GM12892 (cell line): ENCODE measurements at places on chromosomes 11 and 22.

DNA sequence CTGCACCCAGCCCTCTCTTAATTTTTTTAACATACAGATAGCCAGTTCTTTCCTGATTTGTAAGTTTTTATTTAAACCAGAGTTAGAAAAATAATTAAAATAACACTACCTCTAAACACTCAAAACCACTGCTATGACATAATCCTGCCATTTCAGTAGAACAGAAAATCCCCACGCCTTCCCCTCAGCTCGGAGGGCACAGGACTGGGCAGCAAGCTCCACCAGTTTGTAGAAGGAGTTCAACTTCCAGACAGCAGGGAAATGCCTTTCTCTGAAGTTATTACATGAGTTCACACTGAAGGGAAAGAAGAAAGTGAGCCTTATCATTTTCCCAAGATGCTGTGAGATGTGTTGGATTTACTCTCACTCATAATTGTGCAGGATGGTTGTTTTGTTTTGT is 114.4 kb downstream of the MRTFA start:
- DNase-seq: no peak

DNA sequence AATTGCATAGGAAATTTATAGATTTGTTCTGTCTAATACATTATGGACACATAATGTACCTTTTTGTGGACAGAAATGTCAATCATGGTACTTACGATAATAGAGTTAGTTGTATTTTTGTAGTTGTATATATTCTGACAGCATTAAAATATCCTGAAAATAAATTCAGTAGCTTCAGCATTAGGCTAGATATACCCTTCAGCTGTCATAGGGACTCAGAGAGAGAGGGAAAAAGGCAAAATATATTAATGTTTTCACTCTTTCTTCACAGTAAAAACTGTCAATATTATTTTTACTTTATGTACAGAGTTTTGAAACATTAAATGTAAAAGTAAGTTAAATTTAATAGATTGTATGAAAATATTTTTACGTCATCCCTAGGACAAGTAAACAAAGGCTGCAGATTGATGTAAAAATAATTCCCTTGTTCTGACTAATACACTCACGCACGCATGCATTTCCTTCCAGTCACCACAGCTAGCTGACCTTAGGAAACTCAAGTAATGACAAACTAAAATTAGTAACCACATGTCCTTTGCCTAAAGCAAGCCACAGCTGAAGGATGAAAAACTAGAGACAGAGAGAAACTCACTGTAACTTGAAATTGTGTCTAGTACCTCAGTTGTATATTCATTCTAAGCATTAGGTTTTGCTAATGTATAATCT is 104.7 kb upstream of the CARD18 start:
- DNase-seq: no peak

DNA sequence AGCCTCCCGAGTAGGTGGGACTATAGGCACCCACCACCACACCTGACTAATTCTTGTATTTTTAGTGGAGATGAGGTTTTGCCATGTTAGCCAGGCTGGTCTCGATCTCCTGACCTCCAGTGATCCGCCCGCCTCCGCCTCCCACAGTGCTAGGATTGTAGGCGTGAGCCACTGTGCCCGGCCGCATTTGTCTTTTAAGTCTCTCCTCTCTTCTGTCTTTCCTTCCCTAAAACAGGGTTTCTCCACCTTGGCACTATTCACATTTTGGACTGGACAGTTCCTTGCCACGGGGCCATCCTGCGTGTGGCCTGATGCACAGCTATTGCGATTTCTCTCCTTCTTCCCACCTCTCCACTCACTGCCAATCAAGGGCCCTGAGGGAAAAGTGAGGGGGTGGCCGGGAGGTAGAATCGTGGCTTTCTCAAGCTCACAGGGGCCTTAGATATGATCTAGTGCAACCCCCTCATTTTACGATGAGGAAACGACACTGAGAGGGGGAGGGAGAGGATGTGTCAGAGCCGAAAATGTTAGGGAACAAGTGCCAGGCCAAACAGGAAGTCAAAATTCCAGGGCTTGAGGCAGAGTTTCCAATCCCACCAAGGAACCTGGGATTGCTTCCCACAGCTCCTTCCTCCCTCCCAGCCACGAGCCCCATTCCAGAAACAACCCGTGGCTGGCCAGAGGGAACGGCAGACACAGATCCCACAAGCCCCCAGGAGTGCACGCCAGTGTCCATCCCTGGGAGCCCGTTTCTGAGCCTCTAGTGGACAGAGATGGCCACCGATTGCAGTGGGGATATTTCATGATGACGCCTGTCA is 21.2 kb downstream of the SCGB1A1 start:
- no peak for DNase-seq

GRCh38 chr22:21796231-21796630 is 60.6 kb upstream of the YPEL1 start:
- no peak for DNase-seq

GRCh38 chr22:44031158-44031952 is 7.3 kb downstream of the PARVB start:
- no peak for DNase-seq

GRCh38 chr11:26792941-26793340 is 71.1 kb upstream of the SLC5A12 start:
- DNase-seq: no peak

- no peak for DNase-seq
Measured at GRCh38 chr22:39208013-39208680, 36.6 kb downstream of the PDGFB start.

- no peak for DNase-seq
Measured at GRCh38 chr11:26712497-26712896, 9.4 kb downstream of the SLC5A12 start.

DNA sequence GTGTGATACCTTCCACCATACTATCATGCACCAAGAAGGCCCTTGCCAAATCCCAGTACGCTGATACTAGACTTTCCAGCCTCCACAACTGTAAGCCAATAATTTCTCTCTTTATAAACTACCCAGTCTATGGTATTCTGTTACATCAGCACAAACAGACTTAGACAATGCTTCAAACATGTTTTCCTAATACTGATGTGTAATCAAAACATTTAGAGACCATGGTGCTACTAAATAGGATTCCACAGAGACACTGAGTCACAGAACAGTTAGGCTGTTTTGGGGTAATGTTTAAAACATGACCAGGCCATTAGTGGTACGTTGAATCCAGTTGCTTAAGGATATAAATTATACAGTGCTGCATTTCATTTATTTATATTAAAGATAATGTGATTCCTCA is 103.7 kb downstream of the PICALM start:
- no peak for DNase-seq

- no peak for DNase-seq
Measured at GRCh38 chr11:126647735-126648134, 292.2 kb downstream of the ST3GAL4 start.

DNA sequence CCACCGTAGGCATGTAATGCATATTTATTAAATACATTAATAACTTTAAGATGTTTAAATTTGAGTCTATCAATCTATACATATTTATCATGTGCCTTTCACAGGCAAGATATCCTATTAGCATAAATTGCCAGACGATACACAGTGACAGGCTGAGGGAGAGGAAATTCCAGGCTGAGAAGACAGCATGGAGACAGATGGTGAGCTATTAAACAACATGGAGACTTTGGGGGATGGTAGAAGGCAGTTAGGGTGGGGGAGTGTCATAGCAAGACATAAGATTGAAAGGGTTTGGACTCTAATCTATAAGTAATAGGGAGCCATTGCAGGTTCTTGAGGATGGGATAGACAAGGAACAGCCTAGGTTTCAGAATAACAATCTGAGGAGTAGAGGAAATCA is 138.5 kb downstream of the NXPE2 start:
- DNase-seq: no peak

DNA sequence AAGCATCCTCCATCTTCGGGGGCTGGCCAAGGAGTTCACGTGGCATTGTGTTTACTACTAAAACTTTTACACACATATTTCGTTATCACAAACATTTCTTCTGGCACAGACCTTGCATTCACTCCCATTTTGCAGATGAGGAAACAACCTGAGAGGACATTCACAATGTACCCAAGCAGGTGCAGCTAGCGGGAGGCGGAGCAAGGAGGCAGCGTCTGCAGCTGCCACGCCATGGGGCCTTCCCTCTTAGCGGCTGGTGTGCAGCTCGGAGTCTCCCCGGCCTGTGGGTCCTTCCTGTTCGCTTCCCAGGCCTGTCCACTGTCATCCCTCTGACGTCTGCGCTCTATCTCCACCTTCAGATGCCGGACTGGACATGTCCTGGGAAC is 807.8 kb downstream of the TBC1D22A start:
- DNase-seq: no peak

DNA sequence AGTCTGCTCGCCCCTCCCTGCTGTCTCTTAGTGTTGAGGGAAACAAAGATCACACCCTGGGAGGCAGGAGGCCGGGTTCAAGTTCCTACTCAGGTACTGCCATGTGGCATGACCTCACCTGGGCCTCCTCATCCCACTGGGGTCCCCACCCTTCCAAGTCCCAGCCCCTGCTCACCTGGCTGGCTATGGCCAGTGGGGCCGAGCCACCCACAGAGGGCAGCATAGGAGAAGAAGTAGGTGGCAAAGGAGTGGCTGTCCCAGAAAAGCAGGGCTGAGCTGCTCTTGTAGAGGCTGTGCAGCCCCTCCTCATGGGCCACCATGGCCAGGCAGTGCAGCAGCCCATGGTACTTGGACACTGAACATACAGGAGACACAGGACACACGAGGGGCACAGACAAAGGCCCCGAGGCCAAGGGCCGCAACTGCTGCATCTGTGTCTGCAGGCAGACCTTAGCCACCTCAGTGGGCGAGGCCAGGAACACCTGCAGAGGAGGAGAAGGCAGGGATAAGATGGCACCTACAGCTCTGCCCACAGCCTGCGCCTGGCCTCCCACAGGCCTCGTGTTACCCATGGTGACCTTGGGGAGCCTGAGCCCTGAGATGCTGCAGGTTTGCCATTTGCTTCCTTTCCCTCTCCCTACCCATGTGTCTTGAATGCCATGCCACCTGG is 50.6 kb upstream of the MPEG1 start:
- DNase-seq: no peak

DNA sequence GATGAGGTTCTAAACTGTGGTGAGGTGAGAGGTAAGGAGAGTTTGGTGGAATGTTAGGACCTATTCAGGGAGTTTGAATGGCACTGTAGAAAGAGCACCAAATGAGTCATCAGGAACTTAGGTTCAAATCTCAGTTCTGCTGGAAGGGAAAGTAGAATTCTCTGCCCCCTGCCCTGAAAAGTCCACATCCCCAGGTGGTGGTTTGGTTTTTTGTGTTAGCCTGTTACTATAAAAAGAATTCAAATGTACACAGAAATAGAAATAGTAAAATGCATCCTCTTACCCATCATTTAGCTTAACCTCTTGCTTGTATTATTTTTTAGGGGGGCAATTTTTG is 20.2 kb downstream of the PPFIBP2 start:
- no peak for DNase-seq

- no peak for DNase-seq
Measured at GRCh38 chr11:95299078-95299679, 68.2 kb upstream of the SESN3 start.

DNA sequence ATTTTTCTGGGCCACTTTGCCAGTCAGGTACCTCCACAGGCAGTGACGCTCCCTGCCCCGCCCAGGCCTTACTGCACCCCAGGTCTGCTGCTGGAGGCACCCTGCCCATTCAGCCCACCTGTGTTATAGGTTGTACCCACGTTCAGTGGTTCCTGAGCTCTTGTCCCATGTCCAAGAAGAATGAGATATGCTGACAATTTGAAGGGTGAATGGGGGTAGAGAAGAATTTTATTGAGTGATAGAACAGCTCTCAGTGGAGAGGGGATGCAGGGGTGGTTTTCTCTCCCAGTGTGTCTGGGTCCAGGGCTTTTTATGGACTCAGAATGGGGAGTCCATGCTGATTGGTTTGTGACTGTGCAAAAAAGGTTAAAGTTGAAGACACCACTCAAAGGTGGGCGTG is 149.7 kb downstream of the LDLRAD3 start:
- no peak for DNase-seq

DNA sequence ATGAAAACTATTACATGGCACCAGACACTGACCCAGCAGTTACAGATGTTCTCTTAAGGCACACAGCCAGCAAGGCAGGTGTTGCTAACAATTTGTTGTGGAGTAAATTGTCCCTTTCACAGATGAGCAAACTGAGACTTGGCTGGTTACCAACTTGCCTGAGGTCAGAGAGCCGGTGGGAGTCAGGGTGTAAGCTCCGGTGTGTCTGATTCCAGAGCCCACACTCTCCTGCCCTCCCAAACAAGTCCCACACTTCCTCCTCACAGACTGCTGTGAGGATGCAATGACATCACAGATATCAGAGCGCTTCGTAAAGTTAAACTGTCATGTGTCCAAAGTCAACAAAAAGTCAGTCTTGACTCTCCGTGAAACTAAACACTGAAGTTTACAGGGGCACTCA is 12.5 kb downstream of the GDPD5 start:
- DNase-seq: no peak

- no peak for DNase-seq
Measured at GRCh38 chr11:121117788-121118187, 16.7 kb downstream of the TECTA start.

- no peak for DNase-seq
Measured at GRCh38 chr11:119744577-119744976, 15.6 kb upstream of the NECTIN1 start.

GRCh38 chr11:63612181-63612580 is 2.1 kb downstream of the PLAAT3 start:
- no peak for DNase-seq

DNA sequence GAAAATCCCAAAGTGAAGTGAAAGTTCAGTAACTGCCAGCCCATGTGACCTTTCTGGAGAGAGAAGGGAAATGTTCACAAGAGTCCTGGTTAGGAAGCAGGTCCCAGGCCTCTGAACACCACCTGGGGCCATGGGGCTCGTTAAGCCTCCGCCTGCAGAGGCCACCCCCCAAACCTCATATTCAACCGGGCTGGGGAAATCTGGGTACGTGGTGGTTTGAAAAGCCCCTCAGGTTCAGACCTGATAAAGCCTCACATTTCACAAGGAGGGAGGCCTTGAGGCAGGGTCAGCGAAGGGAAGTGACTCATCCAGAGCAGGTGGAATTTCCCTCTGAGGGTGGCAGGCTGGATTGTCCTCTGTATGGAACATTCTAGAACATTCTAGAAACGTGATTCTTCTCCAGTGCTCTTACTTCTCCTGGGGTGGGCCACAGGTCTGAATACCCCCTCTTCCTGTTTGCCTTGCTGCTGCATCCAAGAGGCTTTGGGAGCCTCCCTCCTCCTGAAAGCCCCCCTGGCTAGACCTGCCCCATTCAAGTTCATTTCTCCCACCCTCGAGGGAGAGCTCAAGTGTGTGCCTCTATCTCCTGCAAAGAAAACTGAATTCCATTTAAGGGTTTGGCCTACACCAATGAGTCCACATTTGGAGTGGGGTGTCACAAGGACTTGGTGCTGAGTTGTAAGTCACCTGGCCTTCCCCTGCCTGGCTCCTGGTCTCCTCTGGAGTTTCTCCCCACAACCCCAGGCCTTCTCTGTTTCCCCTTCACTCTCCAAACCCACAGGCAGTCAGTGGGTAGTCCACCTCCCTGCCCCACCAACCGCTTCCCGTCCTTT is 6.3 kb downstream of the FXYD2 start:
- no peak for DNase-seq

GRCh38 chr11:134072844-134073243 is 4.0 kb downstream of the JAM3 start:
- DNase-seq: no peak
